ENCODE measurements at places on chromosomes 12 and 14. TPM values are rescaled to one million over a fixed set of nuclear protein-coding genes. Genes with fewer than 3 reads are reported as not detected.

DNA sequence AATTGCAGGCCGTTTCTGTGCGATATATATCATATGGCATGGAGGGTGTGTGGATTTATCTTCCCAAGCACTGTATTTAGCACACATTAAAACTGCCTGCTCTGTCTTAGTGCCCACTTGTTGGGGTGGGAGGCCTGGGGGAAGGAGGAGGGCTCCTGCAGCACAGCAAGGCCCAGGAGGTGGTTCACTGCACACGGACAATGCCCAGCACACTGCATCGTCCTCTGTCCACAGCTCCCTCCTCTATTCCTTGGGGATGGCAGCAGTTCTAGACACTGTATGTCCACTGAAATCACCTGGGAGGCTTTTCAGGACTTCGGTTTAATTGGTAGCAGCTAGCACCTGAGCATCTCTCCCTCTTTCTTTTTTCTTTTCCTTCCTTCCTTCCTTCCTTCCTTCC lies 161.2 kb downstream of the KTN1 start:
- no peaks in the 10 kb centered on the region for H3K4me1 ChIP-seq
- no peak overlapping the region for H3K27ac ChIP-seq
- no peak for DNase-seq
- no peaks in the 10 kb centered on the region for H3K27me3 ChIP-seq
- no peak overlapping the region for H3K4me3 ChIP-seq

IRF9 gene
- 136 TPM for total RNA-seq

PRB2 gene
- not detected for total RNA-seq

DNA sequence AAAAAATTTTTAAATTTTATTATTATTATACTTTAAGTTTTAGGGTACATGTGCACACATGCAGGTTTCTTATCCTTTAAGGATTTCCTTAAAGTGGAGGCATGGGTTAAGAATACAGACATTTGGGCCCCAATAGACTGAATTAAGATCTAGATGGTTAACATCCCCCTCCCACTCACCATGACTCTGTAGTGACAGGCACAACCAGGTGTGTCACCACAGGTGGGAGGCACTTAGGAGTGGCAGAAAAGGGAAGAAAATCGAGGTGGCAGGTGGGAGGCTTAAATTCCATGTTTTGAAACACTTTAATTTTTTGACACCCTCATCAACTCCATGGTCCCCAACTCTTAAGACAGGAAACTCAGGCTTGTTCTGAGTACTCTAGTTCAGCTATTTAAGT lies 37.6 kb upstream of the GRIP1 start:
- no peak overlapping the region for H3K27ac ChIP-seq
- H3K4me1 ChIP-seq: peaks cover 30% of the 10 kb centered on the region
- H3K36me3 ChIP-seq: peaks cover 4% of the 10 kb centered on the region
- no peaks in the 10 kb centered on the region for H3K27me3 ChIP-seq

WNT5B gene
- total RNA-seq: 0.19 TPM

PPP4R4 gene
- total RNA-seq: 2.0 TPM

TAS2R46 gene
- total RNA-seq: 0.39 TPM

GRCh38 chr14:95023115-95023514 lies 134.2 kb downstream of the DICER1 start:
- H3K27ac ChIP-seq: no peak overlapping the region
- peaks cover 7% of the 10 kb centered on the region for H3K4me1 ChIP-seq
- no peaks in the 10 kb centered on the region for H3K36me3 ChIP-seq

All from activated naive CD8-positive, alpha-beta T cell treated with anti-CD3 and anti-CD28 coated beads for 36 hours (primary cell).